ENCODE measurements at places on chromosomes 4 and X.

DNA sequence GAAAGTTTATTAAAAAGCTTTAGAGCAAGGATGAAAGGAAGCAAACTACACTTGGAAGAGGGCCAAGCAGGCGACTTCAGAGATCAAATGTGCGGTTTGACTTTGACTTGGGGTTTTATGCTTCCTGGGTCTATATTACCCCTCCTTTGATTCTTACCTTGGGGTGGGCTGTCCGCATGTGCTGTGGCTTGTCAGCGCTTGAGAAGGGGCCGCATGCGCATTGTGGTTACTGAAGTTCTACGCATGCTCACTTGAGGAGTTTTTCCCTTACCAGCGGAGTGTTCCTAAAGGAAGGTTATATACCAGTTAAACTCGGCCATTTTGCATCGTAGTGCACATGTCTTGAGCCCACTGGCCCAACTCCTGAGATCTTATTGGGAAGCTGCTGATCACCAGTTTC is 9.9 kb downstream of the ZNF157 start:
- no peak for DNase-seq

DNA sequence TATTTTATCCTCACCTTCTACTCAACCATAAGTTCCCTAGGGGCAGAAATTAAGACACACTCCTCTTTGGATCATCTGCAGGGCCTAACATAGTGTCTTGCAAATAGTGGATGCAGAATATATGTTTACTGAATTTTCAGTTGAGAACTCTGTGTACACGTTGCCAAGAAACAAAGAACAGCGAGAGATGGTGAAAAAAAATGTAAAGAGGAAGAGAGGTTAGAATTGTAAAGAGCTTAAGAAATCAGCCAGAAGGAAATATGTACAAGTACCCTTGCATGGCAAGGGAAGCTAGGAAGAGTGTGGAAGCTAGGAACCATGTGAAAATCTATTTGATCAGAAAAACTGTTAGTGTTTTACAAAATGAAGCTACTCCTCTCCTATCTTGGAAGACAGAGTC is 431.0 kb downstream of the SMARCA1 start:
- no peak for DNase-seq

DNA sequence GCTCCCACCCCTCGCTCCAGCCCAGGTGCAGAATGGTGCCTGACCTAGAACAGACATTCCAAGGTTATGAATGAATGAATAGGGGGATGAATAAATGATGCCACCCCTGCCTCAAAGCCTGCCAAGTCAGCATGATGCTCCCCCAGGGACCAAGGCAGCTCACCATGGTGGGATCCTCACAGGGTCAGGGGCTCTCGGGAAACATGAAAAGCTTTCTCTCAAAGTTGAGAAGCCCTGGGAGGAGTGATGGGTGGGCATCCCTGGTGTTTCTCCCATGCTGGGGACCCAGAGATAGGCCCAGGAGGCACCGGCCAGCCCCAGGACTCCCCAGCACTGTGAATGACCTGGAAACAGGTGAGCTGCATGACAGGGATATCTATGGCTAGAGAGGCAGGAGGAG is 58.9 kb downstream of the HTRA3 start:
- DNase-seq = no peak

DNA sequence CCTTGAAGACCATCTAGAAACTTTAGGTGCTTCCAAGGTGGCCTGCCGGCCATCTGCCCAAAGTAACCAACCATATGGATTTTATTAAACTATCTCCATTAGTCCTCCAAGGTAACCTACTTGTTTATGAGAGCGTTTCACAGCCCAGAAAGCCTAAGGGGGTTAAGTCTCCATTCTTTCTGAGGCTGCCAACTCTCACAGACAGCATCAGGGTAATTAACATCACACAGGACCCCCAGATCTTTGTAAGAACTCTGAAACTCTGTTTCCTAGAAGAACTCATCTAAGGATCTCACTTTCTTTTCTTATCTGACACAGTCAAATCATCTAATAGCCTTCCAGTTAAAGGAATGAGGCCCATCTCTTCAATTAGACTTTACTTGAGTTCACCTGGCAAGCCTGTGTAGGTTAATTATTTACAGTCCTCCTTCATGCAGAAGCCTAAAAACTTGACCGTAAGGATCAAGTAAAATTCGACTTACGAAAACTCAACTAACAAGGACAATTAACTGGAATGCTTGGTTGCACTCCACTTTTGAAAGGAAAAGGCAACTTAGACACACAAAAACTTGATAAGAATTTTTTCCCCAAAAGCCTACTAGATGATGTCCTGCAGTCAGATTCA is 252.5 kb downstream of the GRIA3 start:
- no peak for DNase-seq

All from ecto neural progenitor cell (in vitro differentiated cells).